Stomach (tissue), 19 donors: ENCODE measurements at places on chromosomes 5 and 9. TPM values are rescaled to one million over a fixed set of nuclear protein-coding genes. Genes with fewer than 3 reads are reported as not detected.

DNA sequence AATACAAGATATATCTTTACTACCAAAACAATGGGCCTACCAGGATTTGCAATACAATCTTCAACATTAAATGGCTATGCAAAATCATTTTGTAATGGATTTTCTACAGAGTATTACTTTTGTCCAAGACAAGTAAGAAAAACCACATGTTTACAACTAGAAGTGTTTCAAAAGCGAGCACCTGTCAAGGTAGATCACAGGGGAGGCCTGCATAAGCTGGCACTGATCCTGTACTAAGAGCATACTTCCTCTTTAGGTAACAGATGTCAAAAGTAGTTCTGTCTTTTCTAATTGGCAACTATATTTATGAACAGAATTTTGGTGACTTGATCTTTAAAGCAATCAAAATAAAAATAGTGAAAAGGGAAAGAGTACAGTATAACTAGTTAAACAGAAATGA lies 249.0 kb downstream of the MLLT3 start:
- no peak for DNase-seq

DNA sequence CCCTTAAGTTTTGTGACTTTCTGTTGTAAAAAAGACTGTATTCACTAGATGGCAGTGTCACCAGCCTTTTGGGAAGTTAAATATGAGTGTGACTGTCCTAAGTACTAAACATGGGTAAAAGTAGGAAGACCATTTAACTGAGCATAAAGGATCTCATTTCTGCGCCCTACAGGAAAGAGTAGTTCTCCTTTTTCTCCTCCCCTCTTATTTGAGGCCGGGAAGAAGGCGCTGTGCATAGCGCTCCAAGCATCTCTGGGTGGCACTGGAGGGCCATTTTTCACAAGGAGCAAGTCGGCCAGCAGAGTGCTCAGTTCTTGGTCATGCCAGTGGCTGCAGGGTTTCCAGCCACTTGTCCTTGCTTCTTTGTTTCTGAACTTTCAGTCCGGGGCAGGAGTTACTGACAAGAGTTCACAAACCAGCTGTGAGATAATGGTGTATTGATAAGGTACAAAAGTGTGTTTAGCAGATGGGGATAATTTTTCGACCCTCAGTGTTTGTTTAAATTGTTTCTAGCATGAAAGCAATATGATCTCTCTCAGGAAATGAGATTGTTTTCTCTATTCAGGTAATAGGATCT lies 227.6 kb upstream of the DMRT1 start:
- peak; percentile 75 for DNase-seq

Gene RNF208
- 11.8 TPM for polyA plus RNA-seq

DNA sequence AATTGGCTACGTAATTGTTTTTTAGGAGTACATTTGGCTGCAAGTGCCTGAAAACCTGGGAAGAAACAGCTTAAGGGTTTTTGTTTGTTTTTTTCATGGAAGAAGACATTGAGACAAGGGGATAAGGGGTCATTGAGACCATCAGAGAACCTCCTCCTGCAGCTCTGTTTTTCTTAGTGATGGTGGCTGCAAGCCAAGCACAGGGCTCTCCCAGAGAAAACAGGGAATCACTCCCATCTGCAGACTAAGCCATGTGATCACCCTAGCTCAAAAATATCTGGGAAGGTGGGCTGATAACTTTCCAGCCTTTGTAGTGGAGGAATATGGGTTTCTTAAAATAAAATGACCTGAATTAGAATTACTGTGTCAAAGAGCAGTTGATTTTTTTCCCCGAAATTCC lies 25.1 kb downstream of the PALM2AKAP2 start:
- DNase-seq = peak; percentile 40

GRCh38 chr9:109771796-109772531 lies 8.0 kb upstream of the PALM2AKAP2 start:
- peak; percentile 75 for DNase-seq

GRCh38 chr9:93668261-93668871 lies 92.0 kb downstream of the PHF2 start:
- peak; percentile 21 for DNase-seq

Gene MPDZ
- 6.4 TPM for polyA plus RNA-seq

- DNase-seq = peak; percentile 67
Measured at GRCh38 chr5:181204113-181204825, 727 bp downstream of the TRIM7 start.

GRCh38 chr5:123429993-123430392 lies 6.8 kb upstream of the CEP120 start:
- no peak for DNase-seq

DNA sequence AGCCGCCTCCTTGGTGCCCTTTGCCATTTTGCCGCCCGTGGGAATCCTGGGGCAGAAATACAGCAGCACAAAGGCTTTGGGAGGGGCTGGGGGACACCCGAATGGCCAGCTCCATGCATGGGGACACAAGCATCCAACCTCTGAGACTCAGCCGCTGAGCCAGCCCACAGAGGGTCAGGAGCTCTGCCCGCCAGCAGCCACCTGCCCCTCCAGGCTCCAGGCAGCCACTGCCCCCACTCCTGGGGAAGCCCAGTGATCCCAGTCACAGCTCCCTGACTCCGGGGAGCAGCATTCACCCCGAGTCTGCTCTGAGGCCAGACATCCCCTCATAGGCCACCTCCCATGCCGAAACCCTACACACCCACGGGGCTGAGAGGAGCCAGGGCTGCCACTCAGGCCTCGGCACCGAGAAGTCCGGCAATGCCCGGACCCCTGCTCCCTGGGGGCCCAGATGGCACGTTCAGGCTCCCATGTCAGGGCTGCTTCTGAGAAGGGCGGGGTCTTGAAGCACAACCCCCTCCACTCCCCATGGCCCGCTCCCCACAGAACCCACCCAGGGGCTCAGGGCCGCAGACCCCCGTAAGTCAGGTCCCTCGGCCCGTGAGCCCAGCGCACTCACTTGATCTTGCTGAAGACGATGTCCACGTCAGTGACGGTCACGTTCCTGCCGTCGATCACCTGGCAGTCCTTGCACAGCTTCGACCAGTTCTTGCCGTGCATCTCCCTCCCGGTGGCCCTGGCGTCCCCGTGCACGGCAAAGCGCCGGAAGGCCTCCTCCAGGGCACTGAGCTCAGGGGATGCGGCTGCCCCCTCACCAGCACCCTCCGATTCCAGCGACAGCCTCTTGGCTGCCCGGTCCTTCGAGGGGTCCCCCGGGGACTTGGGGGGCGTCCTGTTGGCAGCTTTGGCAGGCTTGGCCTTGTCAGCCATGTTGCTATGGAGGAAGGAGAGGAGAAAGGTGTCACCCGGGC lies 15.7 kb downstream of the TPPP start:
- no peak for DNase-seq

DNA sequence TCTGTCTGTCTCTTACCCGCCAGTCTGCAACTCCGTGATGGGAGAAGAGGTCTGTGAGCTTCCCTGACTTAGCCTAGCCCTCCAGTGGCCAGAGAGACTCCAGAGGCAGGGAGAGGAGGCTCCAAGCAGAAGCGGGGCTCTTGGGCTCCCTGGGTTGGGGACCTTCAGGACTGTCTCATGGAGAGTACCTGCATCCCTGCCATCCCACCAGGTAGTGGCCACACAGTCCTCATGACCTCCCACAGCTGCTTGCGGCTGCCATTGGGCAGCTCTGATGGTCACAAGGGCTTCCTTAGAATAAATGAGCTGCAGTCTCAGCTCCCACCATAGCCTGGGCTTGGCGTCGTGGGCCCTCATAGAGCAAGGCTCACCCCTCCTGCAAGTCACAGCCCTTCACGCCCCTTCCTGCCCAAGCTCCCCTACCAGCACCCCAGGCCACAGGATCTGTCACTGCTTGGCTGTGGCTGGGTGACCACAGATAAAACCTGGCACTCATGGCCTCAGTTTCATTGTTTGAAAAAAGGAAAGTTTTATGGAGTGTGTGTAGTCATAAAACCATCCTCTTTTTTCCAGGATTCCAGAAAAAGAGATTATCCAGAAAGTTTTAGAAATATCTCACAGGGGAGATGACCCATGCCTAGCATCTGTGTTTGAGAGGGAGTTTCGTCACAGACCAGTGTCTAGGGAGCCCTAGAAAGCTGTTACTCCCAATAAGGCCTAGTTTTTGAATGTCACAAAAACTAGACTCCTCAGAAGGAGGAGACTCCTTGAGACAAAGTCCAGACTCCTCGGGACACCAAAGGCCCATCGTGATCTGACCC lies 48.4 kb downstream of the PPARGC1B start:
- no peak for DNase-seq

Gene ENG
- polyA plus RNA-seq = 16.0 TPM

GRCh38 chr5:32714836-32715235 lies 3.7 kb downstream of the NPR3 start:
- DNase-seq = peak; percentile 16

DNA sequence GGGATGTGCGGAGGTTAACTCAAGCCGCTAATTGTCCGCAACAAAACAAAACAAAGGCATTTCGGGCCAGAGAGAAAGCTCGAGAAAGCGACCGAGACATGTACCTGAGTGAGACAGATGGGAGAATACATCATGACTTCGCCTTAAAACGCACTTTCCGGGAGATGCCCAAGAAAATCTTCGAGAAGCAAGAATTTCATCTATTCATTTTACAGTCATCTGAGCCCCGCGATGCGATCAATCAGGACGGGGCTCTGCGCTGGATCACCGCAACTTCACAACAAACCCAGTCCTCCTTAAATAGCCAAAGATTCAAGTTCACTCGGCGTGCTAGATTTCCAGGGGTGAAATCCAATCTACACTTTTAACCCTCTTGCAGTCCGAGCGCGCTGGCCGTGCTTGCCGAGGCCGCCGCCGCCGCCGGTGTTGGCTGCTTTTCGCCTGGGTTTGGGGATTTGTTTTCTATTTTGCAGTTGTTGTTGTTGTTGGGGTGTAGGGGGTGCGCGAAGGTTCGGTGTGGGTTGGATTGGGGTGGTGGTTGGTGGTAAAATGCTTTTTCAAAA lies 482 bp downstream of the NFIB start:
- peak; percentile 77 for DNase-seq

Gene SH2D3C
- polyA plus RNA-seq = 3.5 TPM

Gene KCNMB1
- 2.6 TPM for polyA plus RNA-seq

Gene RNF183
- 0.46 TPM for polyA plus RNA-seq

Gene MYMK
- not detected for polyA plus RNA-seq

- DNase-seq = no peak
Measured at GRCh38 chr9:97367729-97368128, 44.2 kb upstream of the TDRD7 start.

- DNase-seq = no peak
Measured at GRCh38 chr5:159100782-159101646, 1.3 kb upstream of the EBF1 start.

Gene ABITRAM
- polyA plus RNA-seq = 19.4 TPM

- DNase-seq = no peak
Measured at GRCh38 chr9:89462199-89462598, 35.7 kb downstream of the SEMA4D start.

Gene ANKRD34B
- polyA plus RNA-seq = not detected

DNA sequence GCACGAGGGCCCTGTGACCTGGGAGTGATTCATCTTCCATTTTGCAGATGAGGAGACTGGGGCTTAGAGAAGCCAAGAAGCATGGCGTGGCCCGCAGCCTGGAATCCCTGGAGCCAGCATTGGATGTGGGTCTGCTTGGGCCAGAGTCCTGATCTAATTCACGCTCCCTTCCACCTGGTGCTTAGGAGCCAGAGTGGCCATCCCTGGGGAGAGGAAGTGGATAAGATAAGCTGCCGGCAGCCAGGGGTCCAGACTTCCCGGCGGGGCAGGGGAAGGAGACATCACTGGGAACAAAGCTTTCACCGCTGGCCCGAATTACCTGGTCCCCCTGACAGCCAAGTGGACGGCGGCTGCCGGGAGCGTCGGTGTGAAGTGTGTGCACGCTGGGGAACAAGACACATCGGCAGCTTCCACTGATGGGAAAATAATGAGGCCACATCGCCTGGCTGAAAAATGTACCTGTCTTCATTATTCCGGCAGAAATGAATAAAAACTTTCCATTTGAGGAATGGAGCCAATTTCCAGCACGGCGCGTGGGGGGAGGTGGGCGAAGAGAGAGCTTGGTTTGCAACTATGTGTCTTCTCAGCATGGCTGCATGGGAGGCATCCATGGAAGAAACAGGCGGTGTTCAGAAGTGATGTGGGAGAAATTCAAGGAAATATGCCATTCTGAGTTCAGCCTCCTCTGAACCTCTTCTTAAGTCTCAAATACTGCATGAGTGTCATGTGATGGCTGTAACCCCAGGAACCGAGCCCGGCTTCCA lies 78.5 kb downstream of the OLFM1 start:
- no peak for DNase-seq

DNA sequence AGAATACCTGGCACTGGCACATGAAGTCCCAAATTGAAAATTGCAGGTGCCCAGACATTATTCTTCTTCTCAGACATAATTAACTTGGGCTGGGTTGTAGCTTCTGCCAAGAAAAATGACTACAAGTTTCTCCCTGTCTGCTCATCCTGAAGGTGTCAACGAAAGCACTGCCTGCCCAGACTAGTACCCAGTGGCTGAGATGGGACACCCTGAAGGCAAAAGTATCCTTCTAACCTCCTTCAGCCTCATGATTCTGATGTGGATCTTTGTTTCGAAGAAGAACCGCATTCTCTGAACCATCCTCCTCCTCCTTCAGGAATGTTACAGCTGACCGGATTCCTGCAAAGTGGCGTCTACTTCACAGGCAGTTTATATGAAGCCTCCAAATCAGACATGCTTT lies 161.1 kb upstream of the FST start:
- no peak for DNase-seq

- peak; percentile 7 for DNase-seq
Measured at GRCh38 chr5:126718236-126718868, 58.6 kb upstream of the LMNB1 start.

Gene ARID3C
- polyA plus RNA-seq = not detected

Gene BTNL3
- 0.61 TPM for polyA plus RNA-seq

- no peak for DNase-seq
Measured at GRCh38 chr9:108108280-108108851, 618.8 kb upstream of the KLF4 start.

Gene GBGT1
- polyA plus RNA-seq = 24.2 TPM

- no peak for DNase-seq
Measured at GRCh38 chr9:109956717-109957440, 176.9 kb downstream of the PALM2AKAP2 start.

Gene SLC36A2
- polyA plus RNA-seq = not detected

DNA sequence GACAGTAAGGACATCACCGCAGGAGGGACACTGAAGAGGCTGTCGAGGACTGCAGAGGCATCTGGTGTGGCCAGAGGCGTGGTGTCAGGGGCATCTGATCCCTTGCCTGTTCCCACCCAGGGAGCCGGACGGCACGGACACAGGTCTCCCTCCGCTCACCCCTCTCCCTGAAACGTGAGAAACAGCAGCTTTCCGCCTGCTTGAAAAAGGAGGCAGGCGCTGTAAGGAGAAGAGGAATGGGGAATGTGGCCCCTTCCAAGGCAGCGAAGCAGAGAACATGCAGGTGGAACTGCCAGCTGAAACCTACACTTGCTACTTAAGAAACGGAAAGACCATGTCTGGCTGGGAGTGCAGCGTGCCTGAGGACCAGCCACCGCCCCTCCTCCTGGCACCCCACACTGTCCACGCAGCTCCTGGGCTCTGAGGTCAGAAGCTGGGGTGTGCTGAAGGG lies 176.2 kb downstream of the GAPVD1 start:
- DNase-seq = no peak

Gene CYSTM1
- polyA plus RNA-seq = 378 TPM

Gene GMCL2
- not detected for polyA plus RNA-seq

GRCh38 chr9:99876190-99876589 lies 30.3 kb upstream of the STX17 start:
- DNase-seq = no peak

Gene SLC45A2
- polyA plus RNA-seq = 0.20 TPM
